ENCODE measurements at places on chromosomes 7 and 10.
A peak's percentile ranks its signal among the peaks of the same experiment; 100 is the strongest.

- DNase-seq, result no peak
Observed at GRCh38 chr7:77313085-77313484, 103.1 kb downstream of the GSAP start.

DNA sequence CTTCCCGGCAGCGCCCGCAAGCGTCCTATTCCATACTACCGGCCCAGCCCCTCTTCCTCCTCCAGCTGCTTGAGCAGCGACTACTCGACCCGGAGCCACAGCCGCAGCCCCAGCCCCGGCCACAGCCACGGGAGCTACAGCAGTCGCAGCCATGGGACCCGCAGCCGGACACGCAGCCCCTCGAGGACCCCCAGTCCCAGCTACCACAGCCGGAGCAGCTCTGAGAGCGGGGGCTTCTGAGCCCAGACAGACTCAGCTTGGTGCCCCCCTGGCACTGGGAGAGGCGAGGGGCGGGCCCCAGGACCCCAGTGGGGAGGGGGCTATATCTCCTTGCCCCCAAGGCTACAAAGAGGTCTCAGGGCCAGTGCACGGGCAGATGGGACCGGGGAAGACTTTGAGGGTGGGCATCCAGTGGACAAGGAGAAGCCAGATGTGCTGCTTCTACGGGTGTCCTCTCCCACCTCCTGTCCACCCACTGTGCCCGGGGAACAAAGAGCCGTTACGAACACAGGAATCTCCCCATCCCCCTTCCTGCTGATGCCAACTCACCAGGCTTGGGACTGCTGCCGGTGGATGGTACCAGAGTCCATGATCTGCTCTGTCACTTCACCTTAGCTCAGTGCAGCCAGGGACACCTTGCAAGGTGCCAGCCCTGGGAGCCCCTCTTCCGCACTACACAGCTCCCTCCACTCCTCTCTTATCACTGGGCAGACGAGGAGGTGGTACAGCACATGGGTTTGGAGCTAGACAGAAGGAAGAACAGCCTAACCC, 16.7 kb upstream of the HSPB1 start:
- DNase-seq, result no peak

- DNase-seq, result no peak
Observed at GRCh38 chr10:17256627-17257026, 28.6 kb downstream of the VIM start.

DNA sequence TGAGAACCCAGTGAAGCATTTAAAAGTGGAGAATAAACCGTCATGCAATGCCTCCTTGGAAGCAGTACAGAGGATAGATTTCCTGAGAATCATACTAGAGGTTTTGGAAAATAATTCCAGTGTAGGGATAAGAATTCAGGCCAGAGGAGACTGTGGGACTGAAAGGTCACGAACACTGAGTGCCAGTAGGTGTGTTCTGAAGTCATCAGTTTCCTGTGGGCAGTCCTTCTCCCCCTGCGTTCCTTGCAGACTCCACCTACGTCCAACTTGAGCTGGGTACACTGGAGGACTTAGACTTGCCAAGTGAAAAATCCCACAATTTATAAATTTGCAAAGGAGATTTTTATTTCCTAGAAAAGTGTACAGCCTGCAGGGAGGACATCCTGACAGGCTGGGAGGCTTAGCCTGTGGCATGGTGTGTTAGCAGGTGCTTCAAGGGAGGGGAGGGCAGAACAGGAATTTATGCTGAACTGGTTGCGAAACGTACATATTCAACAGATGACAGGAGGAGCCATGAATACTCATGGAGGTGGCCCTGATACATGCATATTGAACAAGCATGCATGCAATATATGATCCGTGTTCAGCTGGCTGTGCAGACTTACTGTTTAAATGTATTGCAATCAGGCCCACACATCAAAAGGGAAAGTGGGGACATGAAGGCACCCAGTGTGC, 72.9 kb upstream of the POM121L12 start:
- no peak for DNase-seq

- no peak for DNase-seq
Observed at GRCh38 chr10:48910548-48910947, 29.1 kb downstream of the LRRC18 start.

GRCh38 chr10:127408112-127408710, 140.9 kb upstream of the NPS start:
- DNase-seq, result no peak

GRCh38 chr10:60430017-60430416, 40.3 kb upstream of the ANK3 start:
- DNase-seq, result peak; percentile 58

DNA sequence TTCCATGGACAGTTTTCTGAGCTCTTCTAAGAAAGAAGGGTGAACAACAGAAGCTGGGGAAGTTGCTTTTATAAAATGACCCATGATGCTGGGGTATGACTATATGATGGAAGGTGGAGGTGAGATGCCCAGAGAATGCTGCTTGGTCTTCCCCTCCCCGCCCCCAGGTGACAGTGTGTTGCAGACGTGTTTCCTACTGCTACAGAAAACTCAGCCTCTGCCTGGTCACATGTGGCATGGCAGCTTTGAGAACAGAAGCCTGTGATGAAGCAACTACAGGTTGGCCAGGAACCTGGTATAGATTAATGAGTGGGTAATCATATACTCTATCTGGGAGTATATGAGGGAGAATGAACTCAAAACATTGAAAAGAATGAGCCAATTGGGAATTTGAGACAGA, 67.1 kb downstream of the MTURN start:
- no peak for DNase-seq

GRCh38 chr7:102230593-102230992, 56.1 kb upstream of the SH2B2 start:
- DNase-seq, result peak; percentile 39

- DNase-seq, result no peak
Observed at GRCh38 chr7:56048245-56048644, 3.0 kb downstream of the PSPH start.

Data from GM03348 (cell line).